Pancreas (tissue), 10 donors: ENCODE measurements at places on chromosomes 4 and X.

GRCh38 chr4:52665592-52665991, 6.5 kb upstream of the USP46 start:
- no peak for DNase-seq

- DNase-seq: no peak
Observed at GRCh38 chr4:24070117-24070516, 180.3 kb upstream of the PPARGC1A start.

GRCh38 chrX:1537031-1537715, at the start of gene P2RY8:
TSS of gene P2RY8 (minus strand) at chrX:1537185. CDS start at chrX:1466558, 70,627 bp downstream.
- DNase-seq: no peak

DNA sequence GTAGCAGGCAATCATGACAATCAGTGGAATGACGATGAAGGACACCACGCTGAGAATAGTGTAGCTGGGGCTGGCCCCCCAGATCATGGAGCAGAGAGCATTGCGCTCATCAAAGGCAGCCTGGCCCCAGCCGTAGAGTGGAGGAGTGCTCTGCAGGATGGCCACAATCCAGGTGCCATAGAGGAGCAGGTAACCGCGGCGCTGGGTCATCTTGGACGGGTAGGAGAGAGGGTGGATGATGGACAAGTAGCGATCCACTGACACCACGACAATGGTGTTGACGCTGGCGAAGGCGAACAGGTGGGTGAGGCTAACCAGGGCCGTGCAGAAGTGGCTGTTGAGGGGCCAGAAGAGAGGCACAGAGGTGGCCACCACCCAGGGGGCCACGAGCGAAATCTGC, 2.8 kb downstream of the GPR101 start:
- peak; percentile 51 for DNase-seq

- DNase-seq: no peak
Observed at GRCh38 chr4:100547541-100548199, 29.8 kb upstream of the EMCN start.

DNA sequence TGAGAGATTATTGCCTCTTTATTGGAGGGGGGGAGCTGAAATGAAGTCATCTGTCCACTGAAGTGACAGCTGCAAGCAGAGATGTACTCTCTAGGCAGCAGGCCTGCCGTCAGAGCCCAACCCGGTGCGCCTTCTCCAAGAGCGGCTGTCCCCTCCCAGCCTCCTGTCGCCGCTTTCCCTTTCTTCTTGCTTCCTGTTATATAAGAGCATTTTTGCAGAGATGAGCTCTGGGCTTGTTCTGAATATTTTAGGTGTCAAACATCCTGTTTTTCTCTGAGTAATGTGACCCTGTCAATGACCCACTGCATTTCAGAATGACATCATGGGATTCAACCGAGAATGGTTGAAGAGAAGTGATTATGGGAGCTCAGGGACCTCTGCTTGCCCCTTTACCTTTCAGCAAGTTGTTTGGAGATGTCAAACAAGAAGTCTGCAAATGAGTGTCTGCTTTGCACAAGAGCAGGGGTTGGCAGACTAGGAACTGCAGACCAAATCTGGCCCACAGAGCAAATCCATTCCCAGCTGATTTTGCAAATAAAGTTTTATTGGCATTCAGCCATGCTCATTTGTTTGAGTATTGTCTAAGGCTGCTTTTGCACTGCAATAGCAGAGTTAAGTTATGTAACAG, 79.9 kb downstream of the SLC9A6 start:
- DNase-seq: no peak

GRCh38 chrX:110276778-110277177, 41.1 kb downstream of the AMMECR1 start:
- no peak for DNase-seq

GRCh38 chr4:100736641-100737451, 219.0 kb upstream of the EMCN start:
- no peak for DNase-seq

GRCh38 chr4:81120055-81120454, 89.5 kb downstream of the BMP3 start:
- no peak for DNase-seq

DNA sequence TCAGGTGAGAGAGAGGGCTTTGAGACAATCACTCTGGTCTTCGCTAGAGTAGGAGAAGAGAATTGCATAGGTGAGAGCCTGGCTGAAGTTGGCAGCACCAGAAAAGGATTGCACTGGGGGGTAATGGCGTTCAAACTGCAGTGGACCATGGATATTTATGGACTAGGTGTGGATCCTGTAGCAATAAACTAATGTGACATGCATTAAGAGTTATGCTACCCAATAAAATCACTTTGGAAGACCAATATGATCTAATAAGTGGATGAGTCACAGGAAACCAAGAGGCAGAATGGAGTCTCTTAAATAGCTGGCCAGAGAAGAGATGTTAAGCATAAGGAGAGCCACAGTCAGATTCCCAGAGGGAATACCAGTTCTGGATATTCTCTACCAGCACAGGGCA, 259.8 kb downstream of the FBXO8 start:
- DNase-seq: no peak

DNA sequence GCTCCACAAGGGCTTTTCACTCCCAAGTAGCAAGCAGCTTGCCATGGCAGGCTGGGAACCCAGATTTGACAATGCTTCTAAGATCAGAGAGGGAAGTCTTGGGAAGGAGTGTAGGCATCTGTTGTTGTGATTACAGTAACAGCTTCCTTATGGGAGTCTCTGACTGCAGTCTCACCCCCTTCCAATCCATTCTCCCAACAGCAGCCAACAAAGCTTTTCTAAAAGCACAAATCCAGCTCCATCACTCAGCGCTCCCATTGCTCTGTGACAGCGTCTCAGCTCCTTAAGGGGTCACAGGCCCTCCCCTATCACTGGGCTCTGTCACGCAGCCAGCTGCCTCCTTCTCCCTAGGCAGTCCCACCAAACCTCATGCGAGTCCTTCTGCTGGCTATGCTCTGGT, 7.1 kb downstream of the IGFBP7 start:
- DNase-seq: no peak

- DNase-seq: peak; percentile 68
Observed at GRCh38 chr4:142846108-142846728, at the start of gene INPP4B. TSS of gene INPP4B (minus strand) at chr4:142846301.

- DNase-seq: no peak
Observed at GRCh38 chr4:181987392-181987791, 255.8 kb upstream of the TENM3 start.

DNA sequence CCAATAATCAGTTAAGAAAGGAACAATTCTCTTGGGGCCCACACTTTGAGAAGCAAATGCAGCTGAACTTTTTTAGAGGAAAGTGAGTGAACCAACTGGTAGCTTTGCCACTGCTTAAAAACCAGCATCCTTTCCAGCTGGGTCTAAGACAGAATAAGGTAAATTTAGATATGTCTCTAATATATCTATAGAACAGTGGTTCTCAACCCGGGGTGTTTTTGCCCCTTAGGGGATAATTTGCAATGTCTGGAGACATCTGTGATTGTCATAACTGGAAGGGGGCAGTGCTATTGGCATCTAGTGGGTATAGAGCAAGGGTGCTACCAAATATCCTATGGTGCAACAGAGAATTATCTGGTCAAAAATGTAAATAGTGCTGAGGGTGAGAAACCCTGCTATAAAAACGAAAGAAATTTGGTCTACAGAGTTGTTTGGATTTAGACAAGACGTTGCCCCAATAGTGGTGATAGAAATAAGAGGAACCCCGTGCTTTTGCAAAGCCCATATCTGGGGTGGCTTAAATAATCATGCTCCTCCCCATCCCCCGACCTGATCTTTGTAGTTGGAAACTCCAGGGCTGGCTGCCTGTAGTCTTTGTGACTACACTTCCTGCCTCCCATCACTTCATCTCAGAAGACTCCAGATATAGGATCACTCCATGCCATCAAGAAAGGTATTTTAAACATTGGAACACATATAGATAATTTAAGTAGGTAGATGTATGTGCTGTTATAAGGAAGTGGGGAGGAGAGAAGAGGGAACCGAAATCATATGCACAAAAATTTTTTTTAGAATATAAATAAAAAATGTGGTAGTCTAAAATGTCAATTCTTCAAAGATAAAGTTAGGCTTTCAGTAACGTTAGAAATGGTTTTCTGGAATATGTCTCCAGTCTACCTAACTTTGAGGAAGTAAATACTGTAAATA, at the start of gene TLR7:
TSS of gene TLR7 (plus strand) at position 622 of the 927 bp plus-strand sequence. CDS start 507 bp downstream, outside the sequence.
- no peak for DNase-seq

DNA sequence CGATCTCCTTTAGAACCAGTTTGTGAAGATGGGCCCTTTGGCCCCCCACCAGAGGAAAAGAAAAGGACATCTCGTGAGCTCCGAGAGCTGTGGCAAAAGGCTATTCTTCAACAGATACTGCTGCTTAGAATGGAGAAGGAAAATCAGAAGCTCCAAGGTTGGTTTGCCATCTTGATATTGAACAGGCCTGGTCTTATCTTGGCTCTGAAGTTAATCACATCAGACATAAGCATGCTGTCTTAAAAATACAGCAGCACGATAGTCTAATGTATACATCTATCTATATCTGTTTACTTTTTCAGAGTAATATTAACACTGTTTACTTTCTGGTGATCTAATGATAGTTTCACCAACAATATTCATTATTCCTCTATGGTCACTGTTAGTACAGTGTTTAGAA, 129.8 kb downstream of the PTTG2 start:
- no peak for DNase-seq

DNA sequence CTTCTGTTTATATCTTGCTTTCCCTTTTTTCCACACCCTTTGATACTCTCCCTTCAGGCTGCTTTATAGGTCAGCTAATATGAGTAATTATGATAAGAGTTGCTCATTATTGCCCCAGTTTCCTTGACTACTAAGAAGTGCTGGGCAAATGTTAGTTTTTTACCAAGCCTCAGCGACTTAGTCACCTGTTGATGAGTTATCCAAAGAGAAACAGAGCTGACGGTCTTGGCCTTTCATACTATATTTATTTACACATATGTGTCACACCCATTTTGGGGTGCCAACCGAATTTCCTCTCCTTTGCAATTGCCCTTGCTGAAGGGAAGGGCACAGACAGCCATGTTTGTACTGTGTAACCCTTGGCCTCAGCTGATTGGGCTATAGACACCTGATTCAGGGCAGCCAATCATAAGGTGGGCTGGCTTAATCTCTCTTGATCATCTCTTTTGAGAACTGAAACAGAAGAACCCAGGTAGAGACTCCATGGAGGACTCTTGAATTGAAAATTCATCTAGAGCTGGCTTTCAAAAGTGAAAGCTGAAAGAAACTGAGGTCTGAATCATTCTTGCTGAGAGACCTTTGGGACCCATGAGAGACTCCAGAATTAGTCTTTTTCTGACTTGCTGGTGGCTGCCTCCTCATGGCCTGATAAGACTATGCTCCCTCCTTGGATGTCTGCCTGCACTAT, 111.7 kb upstream of the RPS6KA3 start:
- no peak for DNase-seq

- DNase-seq: no peak
Observed at GRCh38 chr4:181966104-181966551, 277.1 kb upstream of the TENM3 start.

DNA sequence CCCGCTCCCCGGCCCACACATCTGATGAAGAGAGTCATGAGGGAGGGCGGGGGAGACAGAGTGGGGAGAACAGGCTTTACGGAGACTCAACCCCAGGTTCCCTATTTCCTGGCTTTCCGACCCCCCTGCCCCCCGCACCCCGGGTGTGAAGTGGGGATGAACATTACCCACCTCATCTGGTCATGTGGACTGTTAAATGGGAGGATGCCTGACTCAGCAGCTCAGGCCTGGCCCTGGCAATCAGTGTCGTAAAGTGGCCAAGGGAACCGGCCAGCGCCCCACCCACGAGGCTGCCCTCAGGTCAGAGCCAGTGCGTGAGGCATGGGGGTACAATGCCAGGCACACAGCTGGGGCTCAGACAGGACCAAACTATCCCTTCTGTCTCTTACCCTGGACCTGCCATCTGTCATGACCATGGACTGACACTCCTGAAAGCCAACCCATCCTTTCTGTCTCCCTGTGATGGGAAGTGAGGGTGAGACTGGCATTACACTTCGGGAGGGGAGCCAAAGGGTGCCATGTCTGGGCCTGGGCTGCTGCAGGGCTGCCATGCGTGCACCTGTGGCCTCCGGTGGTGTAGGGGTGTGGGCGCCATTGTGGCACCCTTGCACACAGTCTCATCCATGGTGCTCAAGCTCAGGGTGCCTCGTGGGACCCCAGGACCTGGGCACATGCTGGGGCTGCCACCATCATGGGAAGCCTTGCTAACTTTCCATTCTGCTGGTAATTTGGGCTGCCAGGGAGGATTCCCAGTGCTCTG, 106.1 kb upstream of the PSAPL1 start:
- no peak for DNase-seq

GRCh38 chr4:56995525-56995924, 16.8 kb downstream of the POLR2B start:
- DNase-seq: peak; percentile 48

DNA sequence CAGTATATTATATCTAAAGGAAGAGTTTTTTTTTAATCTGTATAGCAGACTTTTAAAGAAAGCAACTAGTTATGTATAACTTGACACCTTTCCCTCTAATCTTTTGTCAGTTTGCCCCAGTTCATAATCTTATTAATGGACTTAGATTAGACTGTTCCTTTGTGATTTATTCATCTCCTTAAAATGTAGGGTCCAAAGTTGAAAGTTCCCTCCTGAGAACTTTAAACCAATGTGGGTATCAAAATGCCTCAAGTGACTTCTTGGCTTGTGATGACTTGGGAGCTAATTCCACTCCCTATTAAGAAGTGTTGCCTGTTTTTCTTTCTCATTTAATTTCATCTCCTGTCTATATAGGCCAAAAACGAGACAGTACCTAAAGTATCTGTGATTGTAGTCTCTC, 6.3 kb upstream of the SDAD1 start:
- no peak for DNase-seq

DNA sequence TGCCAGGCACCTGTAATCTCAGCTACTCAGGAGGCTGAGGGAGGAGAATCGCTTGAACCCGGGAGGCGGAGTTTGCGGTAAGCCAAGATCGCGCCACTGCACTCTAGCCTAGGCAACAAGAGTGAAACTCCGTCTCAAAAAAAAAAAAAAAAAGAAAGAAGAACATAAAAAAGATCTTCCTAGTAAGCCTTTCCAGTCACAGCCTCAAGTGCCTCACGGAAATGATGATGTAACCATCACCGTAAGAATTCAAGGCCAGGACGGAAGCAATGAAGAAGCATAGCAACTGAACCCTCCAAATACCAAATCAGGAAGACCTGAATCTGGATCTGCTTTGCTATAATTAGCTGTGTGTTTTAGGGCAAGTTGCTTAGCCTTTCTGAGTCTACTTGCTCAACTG, 28.8 kb downstream of the RBM47 start:
- no peak for DNase-seq

DNA sequence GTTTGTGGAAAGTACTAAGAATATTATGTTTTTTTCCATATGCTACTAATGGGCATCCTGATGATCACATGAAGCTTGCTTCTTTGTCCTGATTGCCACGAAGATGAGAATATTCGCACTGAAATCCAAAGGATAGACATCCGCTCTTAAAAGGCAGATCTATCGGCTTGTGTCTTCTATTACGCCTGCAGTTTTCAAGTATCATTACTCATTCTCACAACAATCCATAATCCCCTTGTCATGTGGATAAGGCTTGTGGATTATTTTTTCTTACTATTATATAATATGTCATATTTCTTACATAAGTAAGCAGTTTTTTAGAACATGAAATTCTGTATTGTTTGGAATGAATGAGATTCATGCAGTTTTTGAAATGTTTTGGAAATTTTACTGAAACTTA, 62.8 kb downstream of the KCNIP4 start:
- no peak for DNase-seq

- no peak for DNase-seq
Observed at GRCh38 chr4:37733240-37733867, 47.2 kb upstream of the RELL1 start.
